ENCODE measurements at places on chromosomes 2 and 18. TPM values are rescaled to one million over a fixed set of nuclear protein-coding genes. Genes with fewer than 3 reads are reported as not detected.

DNA sequence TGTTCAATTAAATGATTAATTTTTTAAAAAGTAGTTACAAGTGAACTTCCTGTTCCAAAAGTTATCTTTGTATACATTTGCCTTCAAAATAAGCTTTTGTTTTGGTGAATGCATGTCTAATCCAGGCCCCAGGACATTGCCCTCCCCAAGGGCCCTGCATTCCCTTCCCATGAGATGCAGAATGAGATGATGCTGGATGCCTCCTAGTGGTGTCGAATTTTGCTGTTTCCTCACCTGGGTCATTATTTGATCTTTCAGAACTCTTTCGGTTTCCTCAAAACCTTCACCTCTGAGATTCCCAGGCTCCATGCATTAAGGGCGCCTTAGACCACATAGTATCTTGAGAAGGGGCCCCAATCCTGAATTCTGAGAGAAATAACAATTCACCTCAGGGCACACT lies 728.8 kb downstream of the CNTNAP5 start:
- no peak overlapping the region for H3K4me3 ChIP-seq
- no peak for DNase-seq
- no peaks in the 10 kb centered on the region for H3K36me3 ChIP-seq
- H3K4me1 ChIP-seq = no peaks in the 10 kb centered on the region
- no peaks in the 10 kb centered on the region for H3K27me3 ChIP-seq

DNA sequence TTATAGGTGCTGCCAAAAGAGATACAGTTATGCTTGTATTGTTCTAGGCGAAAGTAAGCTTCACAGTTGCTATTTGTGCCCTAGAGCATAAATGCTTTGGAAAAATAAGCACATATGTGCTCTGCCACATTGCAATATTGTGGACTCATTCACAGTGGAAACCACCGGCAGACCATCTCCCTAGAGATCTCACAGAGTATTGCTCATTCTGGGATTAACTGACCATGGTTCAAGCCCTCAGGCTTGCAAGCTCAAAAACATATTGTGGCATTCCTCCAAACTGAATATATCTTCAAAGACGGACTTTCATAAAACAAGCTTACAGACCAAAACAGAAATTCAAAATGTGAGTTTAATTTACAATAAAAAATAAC lies 158.2 kb upstream of the CCDC150 start:
- no peak for DNase-seq
- no peaks in the 10 kb centered on the region for H3K4me1 ChIP-seq
- H3K36me3 ChIP-seq = no peaks in the 10 kb centered on the region
- no peak overlapping the region for H3K4me3 ChIP-seq
- no peak overlapping the region for H3K27ac ChIP-seq

GRCh38 chr18:74611765-74612164 lies 14.1 kb downstream of the ZNF407 start:
- H3K4me1 ChIP-seq = no peaks in the 10 kb centered on the region
- no peak overlapping the region for H3K4me3 ChIP-seq
- H3K36me3 ChIP-seq = no peaks in the 10 kb centered on the region
- H3K27ac ChIP-seq = no peak overlapping the region
- no peaks in the 10 kb centered on the region for H3K27me3 ChIP-seq

- H3K4me1 ChIP-seq = no peaks in the 10 kb centered on the region
- H3K27ac ChIP-seq = no peak overlapping the region
- H3K36me3 ChIP-seq = peaks cover 55% of the 10 kb centered on the region
- no peaks in the 10 kb centered on the region for H3K27me3 ChIP-seq
- no peak for DNase-seq
Observed at GRCh38 chr18:79730804-79731203, 51.2 kb downstream of the CTDP1 start.

Gene ITSN2
- total RNA-seq = 101 TPM

Data from natural killer cell (primary cell).